ENCODE measurements at places on chromosomes 3 and 15.

DNA sequence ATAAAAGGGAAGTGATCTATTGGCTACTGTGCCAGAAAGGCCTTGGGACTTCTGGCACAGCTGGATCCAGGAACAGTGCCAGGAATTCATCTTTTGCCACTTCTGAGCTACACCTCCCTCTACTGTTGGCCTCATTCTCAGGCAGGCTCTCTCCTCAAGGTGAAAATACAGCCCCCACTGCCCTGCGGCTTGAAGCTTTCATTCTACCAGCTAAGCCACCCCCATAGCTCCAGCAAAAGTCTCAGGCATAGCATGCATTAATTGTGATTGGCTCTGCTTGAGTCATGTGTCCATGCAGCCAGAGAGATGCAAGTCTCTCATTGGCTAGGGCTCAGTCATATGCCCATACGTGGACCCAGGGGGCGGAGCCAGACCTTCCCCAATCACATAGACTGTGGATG lies 142.4 kb downstream of the TPRA1 start:
- no peak for DNase-seq

- DNase-seq = no peak
These were observed 17.9 kb downstream of the ARHGEF3 start for GRCh38 chr3:56783644-56784447.

DNA sequence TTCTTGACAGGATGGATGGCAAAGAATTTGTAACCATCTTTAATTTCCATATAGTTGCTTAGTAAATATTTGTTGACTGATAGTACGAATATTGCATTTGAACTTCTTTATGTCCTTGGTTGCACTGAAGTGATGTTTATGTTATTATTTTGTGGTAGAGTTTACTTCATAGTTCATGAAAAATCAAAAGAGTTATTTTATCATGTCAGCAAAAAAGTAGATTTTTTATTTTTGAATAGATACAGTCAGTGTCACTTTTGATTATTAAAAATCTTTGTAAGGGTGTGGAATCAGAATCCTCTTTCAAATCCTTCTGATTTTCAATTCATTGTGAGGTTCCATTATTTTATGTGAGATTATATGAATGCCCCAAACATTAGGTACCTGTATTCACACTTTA lies 35.0 kb downstream of the FILIP1L start:
- DNase-seq = no peak

DNA sequence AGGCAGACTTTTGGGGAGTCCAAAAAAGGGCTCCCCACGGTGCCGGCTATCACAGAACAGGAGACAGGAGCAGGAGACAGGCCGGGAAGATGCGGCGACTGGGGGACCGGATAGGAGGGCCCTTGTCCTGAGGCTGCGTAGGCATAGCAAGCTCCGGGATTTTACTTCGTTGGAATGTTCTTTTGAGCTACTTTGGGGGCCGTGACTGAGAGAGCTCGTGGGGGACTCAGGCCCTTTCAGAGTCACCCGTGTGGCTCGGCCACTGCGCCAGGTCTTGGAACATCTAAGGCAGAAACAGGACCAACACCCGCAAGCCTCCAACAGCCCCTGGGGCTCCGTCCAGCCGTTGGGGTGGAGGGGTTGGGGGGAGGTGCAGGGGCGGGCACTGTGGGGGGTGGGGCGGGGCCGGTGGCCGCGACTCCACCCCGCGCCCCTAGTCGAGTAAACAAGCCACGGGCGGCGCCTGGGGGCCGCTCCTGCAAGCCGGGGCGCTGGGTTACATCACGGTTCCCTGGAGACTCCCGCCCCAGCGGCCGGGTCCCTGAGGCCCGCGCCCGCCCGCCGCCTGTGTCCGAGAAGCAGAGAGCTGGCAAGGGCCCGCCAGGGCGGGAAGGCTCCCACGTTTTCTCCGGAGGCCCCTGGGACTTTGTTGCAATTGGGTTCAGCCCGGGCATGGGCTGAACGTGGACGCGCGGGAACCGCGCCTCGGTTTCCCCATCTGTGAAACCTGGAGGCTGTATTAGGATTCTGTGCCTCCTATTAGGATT lies 23.3 kb upstream of the C15orf39 start:
- no peak for DNase-seq

DNA sequence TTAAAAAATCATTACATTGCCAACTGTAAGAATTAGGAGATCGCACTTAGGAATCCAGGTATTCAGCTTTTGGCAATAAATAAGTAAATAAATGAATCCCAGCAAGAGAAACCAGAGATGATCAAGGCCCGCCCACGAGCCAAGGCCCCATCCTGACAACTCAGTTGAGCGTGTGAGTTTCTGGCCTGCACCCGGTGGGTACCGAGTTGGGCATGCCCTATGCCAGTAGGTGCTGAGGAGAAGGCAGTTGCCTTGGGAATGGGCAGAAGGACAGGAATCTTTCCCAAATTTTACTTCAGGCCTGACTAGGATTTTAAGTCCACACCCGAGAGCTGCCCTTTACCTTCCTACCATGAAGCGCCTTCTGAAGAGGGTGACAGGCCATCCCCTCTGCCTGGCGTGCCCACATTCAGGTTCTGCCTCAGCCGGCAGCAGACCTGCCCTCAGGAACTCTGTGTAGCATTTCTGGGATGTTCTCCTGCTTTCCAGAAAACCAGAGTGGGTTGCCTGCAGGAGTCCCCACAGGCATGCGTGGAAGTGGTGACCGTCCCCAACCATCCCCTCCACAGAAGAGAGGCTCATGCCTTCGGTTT lies 99.3 kb upstream of the ALDH1A3 start:
- no peak for DNase-seq

GRCh38 chr3:177474652-177475355 lies 277.5 kb upstream of the TBL1XR1 start:
- DNase-seq = no peak

- DNase-seq = no peak
These were observed 9.1 kb upstream of the DAZL start for GRCh38 chr3:16614033-16615031.

GRCh38 chr3:73024836-73025235 lies 28.2 kb downstream of the PPP4R2 start:
- DNase-seq = no peak

- no peak for DNase-seq
These were observed 42.0 kb downstream of the AGBL1 start for GRCh38 chr15:86121568-86122225.

DNA sequence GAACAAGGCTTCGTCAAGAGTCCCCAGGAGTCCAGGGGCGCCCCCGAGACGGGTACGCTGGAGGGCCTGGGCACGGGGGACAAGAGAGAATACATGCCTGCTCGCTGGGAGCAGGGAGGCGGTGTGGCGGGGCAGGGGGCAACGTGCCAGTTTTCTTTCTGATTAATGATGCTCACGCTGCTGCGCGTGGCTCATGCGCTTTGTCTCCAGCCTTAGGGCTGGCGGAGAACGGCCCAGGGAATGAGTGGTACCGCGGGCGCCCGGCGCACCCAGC lies 408 bp upstream of the ARPP21 start:
- no peak for DNase-seq

DNA sequence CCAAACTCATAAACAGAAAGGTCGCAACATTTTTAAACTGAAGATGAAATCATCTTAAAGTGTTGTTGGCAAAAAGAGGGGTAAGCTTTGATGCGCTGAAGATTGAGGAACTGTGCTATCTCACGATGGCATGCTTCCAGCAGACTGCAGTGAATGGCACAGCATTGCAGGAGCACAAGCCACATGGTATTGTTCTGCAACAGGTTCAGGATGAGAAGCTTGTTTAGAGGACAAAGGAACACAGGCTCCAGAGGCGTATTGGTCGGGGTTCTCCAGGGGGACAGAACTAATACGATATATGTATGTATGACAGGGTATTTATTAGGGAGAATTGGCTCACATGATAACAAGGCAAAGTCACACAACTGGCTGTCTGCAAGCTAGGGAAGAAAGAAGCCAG lies 13.8 kb upstream of the PLD1 start:
- no peak for DNase-seq

DNA sequence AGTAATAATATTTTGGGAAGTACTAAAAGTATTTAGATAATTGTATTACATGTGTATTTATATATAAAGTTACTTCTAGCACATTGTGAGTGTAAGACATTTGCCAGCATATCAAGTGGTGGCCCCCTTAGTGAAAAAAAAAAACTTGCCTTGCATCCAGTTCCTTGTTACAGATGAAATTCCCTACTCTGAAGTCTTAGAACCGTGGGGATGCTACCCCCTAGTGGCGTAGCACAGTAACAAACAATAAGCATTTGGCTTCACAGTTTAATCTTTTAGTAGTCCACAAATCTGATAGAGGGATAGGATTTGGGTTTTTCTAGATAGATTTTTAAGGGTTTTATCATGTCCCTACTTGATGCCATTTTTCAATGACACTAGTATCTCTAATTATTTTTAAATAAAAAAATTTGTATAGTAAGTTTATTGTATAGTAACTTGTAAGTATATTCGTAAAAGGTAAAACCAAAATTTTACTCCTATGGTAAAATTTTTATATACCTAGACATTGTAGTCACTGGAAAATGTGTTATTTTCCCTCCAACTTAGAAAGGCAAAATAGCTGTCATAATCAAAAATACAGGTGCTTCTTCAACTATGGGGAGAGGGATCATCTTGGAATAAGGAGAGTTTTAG lies 14.3 kb downstream of the SMC4 start:
- DNase-seq = peak; percentile 86

GRCh38 chr15:84878504-84878903 lies 6.0 kb upstream of the SLC28A1 start:
- DNase-seq = peak; percentile 20

DNA sequence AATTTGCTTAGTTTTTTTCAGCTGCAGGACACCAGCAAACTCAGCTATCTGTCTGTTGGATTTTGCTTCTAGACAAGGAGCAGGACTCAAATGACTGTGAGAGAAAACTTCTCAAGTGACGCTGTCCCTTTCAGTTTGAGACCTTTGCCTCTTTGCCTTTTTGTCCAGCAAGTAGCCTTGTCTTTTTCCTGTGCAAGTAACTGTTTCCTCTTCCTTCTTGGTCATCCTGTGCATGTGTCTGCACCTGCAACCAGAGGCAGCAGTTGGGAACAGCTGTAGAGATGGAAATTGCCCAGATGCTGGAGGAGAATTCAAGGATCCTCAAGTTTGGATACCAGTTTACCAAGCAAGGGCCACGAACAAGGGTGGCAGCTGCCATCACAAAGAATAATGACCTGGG lies 23.3 kb upstream of the TMOD3 start:
- no peak for DNase-seq

- no peak for DNase-seq
These were observed 7.9 kb upstream of the SOX2 start for GRCh38 chr3:181703601-181704420.

DNA sequence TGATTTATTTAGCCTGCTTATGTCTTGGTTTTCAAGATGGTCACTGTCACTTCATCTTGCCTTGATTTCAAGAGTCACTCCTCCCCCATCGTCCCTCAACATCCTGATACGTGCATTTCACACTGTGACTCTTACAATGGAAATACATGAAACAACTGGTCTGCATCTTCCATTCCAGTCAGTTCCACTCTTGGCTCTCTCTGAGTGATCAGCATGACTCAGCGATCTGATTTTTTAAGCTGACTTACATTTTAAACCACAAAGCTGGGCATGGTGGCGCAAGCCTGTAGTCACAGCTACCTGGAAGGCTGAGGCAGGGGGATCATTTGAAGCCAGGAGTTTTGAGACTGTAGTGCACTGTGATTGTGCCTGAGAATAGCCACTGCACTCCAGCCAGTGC lies 271.2 kb upstream of the ROPN1 start:
- peak; percentile 58 for DNase-seq

GRCh38 chr15:89801471-89802195 lies 13.0 kb downstream of the ANPEP start:
- DNase-seq = no peak

DNA sequence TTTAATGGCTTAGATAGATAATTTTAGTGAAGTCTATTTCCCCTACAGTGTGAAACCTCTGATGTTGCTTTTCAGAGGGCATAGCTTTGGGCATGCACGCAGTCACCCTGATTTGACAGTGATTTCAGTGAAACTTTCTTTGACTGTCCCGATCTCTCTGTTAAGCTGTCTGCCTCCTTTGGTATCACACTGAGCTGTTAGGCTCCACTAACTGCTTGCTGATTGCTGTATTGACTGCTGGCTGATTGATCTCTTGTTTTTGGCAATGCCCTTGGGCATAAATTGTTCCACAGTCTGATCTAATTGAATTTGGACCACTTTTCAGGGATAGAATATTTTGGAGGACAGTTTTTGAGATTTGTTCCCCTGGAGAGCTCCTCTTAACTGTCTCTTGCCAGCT lies 68.5 kb upstream of the CCDC54 start:
- DNase-seq = no peak

DNA sequence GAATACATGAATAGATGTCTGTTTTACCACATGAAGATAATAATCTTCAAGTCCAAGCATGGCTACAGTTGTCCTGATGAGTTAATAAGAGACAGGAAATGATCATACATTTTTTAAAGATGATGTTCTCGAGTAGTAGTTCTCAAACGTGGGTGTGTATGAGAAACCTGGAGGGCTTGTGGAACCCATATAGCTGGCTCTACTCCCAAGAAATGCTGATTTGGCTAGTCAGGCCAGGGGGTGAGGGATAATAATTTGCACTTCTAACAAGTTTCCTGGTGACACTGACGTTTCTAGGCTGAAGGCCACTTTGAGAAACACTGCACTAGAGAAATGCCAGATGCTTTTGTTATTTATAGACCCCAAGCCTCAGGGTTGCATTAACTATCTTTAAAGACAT lies 37.0 kb downstream of the ROPN1B start:
- DNase-seq = peak; percentile 45

DNA sequence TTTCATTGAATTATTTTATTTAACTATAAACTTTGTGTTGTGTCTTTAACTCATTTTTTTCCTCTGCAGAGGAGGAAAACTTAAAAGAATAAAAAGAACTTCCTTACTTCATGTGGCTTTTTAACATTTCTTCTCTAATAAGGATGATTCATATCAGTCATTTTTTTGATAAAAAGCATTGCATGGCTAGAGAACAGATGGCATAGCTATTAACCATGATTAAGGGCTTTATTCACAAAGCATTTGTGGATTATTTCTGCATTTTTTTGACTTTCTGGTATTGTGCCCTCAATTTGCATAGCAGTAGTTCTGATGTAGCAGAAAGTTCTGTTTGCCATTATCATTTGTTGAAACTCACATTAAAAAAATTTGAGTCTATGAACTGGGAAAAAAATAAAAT lies 540.8 kb downstream of the SI start:
- no peak for DNase-seq

DNA sequence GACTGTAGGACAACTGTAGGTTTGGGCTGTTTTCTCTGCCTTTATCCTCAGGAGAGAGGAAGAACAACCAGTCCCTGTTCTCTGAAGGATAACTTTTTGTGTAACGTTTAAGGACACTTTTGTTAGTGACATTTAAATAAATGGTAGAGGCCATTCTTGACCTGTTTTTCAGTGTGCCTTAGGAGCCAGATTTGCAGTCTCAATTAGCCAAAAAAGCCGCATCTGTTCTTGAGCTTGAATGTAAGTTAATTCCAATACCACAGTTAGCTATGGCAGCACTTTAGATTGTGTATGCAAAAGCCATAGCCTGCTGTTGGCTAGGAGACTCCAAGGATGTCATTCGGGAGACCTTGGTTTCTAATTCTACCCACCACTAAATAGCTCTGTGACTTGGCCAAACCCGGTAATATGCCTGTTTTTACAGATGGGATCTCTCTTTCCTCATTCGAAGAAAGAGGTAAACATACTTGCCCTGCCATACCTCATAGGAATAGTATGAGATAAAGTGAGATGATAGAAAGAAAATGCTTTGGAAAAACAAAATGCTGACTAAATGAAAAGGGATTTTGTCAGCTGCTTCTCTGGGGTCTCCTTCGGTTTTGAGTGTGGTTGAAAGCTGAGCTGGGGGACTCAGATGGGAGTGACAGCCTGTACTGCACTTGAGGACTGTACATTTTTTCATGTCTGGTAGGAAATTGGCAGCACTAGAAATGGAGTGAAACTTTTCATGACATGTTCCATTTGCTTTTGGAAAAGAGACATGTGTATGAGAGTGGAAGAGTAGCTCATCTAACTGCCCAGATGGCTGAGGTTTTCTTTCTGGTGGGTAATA lies 57.3 kb upstream of the ROPN1 start:
- DNase-seq = no peak

Data from RKO (cell line).